ENCODE measurements at places on chromosomes 5 and 9.

DNA sequence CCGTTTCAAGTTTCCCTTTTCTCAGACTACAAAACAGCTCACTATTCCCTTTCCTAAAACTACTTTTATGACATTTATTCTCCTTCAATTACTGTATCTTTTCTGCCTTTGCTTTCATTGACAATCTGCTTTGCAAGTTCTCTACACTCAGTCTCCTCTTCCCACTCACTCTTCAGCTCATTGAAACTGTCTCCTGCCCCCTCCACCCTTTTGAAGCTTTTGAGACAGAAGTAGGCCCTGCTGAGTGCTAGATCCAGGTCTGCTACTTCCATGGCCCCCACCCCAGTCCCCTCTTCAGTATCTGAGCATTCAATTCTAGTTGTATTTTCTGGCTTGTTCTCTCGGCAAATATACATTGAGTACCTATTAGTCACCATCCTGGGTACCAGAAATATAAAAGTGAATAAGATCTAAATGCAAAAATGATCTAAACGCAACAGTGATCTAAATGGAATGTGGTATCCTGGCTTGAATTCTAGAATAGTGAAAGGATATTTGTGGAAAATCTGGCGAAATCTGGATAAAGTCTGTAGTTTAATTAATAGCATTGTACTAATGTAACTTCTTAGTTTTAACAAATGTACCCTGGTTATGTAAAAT lies 58.4 kb downstream of the OR2K2 start:
- DNase-seq: no peak

- no peak for DNase-seq
Measured at GRCh38 chr9:128723352-128723865, 518 bp downstream of the ZDHHC12 start.

- no peak for DNase-seq
Measured at GRCh38 chr5:142807372-142807911, 37.3 kb downstream of the ARHGAP26 start.

DNA sequence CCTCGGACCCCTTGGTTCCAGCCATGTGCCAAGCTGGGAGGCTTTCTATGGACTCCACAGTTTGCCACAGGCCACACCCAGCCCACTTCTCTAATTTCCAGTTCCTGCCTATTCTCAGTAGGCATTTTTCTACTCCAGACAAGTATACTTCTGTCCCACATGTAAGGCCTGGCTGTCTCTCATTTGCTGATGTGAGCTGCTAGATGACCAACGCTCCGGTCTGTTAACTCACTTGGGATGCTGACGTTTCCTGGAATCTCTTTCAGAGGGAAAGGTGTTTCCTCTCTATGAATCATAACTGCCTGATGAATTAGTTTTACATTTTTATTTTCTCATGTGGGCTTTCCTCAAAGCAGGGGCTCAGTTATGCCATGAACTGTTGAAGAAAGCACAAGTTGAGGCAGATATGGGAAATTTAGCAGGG lies 36.3 kb downstream of the ERGIC1 start:
- DNase-seq: no peak

- DNase-seq: no peak
Measured at GRCh38 chr9:95138474-95138873, 179.0 kb downstream of the FANCC start.

DNA sequence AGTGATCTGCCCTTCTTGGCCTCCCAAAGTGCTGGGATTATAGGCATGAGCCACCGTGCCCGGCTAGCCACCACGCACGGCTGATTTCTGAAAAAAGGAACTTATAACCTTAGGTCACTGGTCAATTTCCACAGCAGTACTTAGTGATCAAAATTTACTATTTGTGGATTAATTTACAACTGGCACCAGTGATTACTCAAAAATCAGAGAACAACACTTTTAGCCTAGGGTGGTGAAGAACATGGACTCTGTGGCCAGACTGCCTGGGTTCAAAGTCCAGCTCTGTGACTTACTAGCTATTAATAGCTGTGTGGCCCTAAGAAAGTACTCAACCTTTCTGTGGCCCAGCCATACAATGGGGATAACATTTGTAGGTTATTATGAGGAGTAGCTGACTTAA lies 50.8 kb upstream of the GLRX start:
- no peak for DNase-seq

GRCh38 chr5:141931694-141932093 lies 8.0 kb downstream of the DELE1 start:
- DNase-seq: no peak

GRCh38 chr5:180040287-180041214 lies 31.0 kb downstream of the RNF130 start:
- no peak for DNase-seq

GRCh38 chr9:120726484-120726883 lies 12.2 kb upstream of the MEGF9 start:
- DNase-seq: no peak

- no peak for DNase-seq
Measured at GRCh38 chr9:101400120-101400519, 1.5 kb downstream of the ZNF189 start.

Measured in BJ (cell line).